ENCODE measurements at places on chromosomes 5 and 9. TPM values are rescaled to one million over a fixed set of nuclear protein-coding genes. Genes with fewer than 3 reads are reported as not detected.

Gene OTP
- 0.07 TPM for total RNA-seq

DNA sequence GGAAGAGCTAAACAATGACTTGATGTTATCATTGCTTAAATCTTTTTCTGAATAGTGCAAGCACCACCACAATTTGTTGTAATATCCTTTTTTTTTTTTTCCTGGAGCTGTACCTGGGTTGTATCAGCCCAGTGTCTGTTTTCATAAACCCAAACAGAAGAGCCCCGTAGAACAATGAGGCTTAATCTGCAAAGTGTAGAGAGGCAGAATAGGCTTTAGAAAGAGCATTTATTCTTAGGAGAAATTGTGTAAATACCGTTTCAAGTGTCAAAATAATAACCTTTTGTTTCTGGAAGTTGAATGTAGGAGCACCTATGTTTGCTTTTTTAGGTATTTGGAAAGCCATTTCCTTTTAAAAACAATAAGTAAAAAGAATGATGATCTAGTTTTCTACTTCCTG lies 26.4 kb downstream of the RGS7BP start:
- no peak for DNase-seq

DNA sequence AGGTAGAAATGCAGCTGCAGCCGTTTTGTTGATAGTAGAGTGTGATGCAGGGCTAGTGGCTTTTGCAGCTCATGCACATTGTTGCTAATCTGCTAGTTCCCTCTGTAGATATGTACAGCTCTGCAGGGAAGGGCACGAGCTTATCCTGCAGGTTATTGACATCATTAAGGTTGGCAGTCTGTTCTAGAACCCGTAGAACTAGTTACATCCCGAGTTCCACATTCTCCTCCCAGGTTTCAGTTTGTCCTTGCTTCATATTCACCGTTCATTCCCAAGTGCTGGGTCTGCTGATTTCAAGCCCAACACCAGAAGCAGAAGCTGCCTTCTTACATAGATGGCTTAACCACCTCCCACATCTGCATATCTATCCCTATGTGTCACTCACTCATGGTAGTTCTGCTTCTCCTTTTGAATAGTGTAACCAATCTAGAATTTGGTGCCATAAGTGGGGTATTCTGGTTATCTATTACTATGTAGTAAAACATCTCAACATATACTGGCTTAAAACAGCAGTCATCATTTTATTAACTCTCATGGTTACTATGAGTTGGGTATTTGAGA lies 38.1 kb downstream of the CRHBP start:
- no peak for DNase-seq

- peak; percentile 60 for DNase-seq
These were observed 138.9 kb upstream of the CDKN2B start for GRCh38 chr9:22147813-22148527.

DNA sequence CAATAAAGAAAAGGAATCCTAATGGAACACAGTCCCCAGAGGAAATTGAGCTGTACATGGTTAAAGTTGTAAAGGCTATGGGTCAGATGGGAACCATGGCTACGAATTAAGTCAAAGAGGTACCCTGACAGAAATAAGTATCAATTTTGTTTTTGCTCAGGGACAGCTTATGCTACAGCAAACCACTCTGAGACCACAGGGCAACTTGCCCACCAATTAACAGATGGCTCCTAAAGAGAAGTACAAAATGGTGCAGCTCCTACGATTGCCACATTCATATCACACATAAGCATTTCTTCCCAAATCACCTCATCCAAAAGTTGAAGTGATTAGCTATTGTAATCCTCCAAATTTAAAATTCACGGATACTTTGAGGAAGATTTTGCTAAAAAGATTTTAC lies 83.0 kb downstream of the ELAVL2 start:
- no peak for DNase-seq

DNA sequence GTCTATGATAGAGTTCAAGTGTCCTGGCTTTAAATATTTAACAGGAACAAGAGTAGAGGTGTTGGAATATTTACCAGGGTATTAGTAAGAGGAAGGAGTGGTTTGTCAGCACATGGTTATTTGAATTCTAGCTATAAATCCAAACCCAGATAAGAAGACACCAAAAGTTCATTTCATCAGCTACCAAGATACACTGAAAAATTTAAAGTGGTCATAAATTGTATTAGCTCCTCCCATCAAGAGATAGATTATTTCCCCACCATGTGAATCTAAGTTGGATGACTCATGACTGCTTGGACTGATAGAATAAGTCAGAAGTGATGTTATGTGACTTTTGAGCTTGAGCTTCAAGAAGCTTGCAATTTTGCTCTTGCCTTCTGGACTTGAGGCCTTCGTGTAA lies 72.1 kb upstream of the GRAMD2B start:
- DNase-seq, result no peak
